ENCODE measurements at places on chromosomes 5 and 9. TPM values are rescaled to one million over a fixed set of nuclear protein-coding genes. Genes with fewer than 3 reads are reported as not detected.
A peak's percentile ranks its signal among the peaks of the same experiment; 100 is the strongest.

DNA sequence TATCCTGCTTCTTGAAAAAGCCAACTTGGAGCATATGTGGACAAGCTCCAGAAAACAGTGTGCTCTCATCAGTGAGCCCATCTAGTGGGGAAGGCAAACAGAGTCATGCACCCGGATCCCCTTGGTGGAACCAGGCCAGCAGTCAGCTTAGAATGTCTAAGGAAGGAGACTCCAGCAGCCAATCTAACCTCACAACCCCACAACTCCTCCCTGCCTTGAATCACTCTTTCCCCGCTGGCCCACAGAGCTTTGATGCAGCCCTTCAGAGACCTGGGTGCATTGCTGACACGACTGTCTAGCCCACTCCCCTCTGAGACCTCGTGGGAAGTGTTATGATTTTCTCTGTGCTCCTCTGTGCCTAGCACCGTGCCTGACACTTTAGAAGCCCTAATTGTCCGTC lies 623.7 kb downstream of the BNC2 start:
- no peak for ATAC-seq

FUT7 gene
- total RNA-seq: 0.12 TPM

- no peak for ATAC-seq
These were observed 437.1 kb upstream of the TLE4 start for GRCh38 chr9:79134654-79135053.

GRCh38 chr9:136962701-136963248 lies 10.7 kb downstream of the LCN12 start:
- no peak for ATAC-seq

DNA sequence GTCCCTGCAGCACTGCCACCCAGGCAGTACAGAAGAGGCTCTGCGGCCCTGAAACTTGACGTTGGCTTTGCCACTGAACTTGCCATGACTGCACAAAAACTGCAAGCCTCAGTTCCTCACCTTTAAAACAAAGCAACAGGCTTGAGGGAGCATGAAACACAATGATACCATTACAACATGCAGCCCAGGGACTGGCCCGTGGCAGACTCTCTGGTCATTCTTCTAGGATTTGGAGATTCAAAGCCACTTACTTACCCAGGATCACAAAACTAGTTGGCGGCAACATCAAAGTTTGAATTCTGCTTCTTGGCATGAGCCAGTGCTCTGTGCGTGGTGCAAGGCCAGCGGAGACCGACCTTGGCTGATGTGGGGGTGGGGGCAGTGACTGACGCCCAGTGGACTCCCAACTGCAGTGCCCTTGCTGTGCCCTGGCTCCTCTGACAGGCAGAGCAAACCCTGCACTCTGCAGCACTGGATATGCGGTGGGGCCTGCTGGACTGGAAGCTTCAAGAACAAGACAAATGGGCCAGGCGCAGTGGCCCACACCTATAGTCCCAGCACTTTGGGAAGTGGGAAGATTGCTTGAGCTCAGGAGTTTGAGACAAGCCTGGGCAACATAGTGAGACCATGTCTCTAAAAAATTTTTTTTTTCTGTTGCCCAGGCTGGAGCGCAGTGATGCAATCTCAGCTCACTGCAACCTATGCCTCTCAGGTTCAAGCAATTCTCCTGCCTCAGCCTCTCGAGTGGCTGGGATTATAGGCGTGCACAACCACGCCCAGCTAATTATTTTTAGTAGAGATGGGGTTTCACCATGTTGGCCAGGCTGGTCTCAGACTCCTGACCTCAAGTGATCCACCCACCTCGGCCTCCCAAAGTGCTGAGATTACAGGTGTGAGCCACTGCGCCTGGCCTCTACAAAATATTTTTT lies 18.9 kb downstream of the SQSTM1 start:
- peak; percentile 55 for ATAC-seq

- peak; percentile 68 for ATAC-seq
These were observed 17.4 kb downstream of the CDC42SE2 start for GRCh38 chr5:131281133-131281867.

KCNV2 gene
- not detected for total RNA-seq

DNA sequence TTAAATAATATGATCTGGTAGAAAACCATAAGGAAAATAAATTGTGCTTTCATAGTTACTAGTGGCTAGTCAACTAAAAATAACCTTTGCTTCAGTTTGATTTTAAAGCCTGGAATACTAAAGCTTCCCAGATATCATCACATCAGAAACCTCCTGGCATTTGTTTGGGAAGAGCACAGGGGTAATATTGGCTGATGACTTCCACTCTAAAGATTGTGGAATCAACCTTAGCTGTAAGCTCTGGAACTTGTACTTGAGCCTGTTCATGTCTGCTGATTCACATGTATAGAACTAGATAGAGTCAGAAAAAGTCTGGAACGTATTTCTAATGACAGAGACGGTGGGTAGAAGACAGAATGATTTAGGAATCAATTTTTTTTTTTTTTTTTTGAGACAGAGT lies 345.0 kb downstream of the CWC27 start:
- no peak for ATAC-seq

GABRA1 gene
- not detected for total RNA-seq

DNA sequence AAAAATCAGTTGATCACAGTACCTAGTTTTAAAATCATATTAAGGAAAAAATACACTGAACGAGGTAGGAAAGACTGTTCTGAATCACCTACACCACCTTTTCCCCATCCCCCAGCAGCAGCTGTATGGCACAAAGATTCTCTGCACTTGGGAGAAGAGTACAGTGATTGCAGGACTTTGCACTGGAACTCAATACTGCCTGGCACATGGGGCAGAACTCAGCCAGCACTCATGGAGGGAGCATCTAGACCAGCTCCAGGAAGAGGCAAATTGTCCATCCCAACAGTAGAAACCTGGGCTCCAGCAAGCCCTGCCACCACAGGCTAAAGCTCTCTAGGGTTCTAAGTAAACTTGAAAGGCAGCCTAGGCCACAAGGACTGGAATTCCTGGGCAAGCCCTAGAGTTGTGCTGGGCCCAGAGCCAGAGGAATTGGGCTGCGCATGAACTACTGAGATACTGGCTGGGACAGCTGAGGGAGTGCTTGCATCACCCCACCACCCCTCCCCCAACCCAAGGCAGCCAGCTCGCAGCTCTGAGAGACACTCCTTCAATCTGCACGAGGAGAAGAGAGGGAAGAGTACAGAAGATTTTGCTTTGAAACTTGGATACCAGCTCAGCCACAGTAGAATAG lies 654.4 kb upstream of the CDH6 start:
- ATAC-seq: no peak

GRCh38 chr5:113450929-113451328 lies 16.1 kb upstream of the TSSK1B start:
- peak; percentile 8 for ATAC-seq

- ATAC-seq: no peak
These were observed 446.8 kb downstream of the CCDC171 start for GRCh38 chr9:15999422-16000339.

DNA sequence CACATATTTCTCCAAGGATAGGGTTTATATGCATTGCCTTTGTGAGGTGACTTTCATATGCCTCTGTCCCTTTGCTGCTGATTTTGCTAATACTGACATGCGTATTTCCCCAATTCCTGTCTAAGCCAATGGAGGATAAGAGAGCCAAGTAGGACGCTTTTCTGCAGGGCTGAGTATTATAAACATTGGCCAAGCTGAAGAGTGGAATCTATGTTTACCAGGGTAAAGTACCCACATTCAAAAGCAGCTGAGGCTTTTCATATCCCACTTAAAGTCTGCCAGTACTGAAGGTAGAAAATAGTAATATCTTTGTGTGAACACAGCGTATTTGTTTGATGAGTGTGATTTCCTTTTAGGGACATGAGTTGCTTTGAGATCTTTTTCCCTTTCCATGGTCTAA lies 128.8 kb upstream of the GPR151 start:
- ATAC-seq: no peak

- no peak for ATAC-seq
These were observed 412.2 kb upstream of the SLC24A2 start for GRCh38 chr9:20200991-20201431.

- no peak for ATAC-seq
These were observed 43.9 kb downstream of the SHB start for GRCh38 chr9:38025166-38025565.

DNA sequence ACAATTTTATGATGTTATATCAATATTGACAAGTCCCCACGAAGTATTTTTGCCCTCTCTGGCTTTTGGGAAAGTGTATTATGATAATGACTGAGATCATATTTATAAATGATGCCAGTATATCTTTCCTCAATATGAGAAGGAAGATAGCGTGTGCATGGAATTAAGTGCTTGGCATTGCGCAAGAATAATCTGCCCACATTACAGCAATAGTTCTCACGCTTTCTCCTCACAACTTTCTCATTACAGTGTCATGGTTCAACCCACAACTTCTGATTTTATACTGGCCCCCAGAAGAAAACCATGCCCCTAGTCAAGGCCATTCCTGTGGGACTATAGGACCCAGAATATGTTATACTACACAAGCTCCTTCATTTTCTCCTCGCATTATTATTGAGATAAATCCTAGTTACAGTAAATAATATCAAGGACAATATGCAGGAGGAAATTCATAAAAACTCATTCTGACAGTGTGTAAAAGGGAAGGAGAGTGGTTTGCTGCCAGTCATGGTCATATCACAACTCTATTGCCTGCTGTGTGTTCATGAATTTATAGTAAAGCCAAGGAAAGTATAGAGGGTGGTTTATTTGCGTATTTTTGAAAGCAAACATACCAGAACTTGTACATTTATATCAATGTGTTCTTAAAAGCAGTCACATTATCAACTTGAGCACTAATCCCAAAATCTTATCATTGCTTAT lies 114.1 kb downstream of the PIK3R1 start:
- ATAC-seq: no peak

GRCh38 chr5:147441191-147441695 lies 68.6 kb downstream of the DPYSL3 start:
- no peak for ATAC-seq

DNA sequence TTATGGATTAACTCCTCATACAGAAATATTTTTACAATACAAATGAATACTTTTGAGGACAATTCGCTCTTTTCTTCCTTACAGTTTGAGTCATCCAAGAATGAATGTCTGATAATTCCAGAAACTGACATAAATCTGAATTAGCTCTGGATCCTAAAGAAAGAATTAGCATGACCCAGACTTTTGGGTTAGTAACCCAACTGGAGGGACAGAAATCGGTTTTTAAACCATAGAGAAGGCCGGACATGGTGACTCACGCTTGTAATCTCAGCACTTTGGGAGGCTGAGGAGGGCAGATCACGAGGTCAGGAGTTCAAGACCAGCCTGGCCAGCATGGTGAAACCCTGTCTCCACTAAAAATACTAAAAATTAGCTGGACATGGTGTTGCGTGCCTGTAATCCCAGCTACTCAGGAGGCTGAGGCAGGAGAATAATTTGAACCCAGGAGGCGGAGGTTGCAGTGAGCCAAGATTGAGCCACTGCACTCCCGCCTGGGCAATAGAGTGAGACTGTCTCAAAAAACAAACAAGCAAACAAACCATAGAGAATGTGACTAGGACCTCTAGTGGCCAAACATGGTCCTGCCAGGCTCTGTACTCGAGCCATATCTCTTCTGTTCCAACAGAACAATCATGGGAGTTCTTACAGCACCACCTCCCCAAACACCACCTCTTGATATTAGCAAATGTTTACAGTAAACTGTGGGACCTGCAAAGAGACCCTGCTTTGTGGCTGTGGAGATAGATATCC lies 44.8 kb downstream of the LURAP1L start:
- ATAC-seq: peak; percentile 40

CD274 gene
- 1.5 TPM for total RNA-seq

HNRNPK gene
- total RNA-seq: 349 TPM

NKD2 gene
- 1.1 TPM for total RNA-seq

DNA sequence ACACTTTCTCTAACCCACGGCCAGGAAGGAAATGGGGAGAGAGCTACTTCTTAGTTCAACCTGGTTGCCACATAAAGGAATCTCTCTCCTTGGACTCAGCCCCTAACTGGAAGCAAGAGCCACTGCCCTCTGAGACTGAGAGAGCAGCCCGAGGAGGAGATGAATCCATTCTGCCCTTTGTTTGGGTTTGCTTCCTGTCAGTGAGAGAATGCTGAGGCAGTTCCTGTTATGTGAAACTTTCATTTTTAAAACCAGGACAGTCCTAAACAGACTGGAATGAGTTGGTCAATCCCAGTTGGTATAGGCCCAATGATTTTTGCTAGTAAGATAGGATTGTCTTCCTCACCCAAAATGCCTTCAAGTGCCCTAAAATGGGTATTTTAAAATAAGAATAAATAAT lies 205.1 kb downstream of the NTRK2 start:
- ATAC-seq: no peak

DNA sequence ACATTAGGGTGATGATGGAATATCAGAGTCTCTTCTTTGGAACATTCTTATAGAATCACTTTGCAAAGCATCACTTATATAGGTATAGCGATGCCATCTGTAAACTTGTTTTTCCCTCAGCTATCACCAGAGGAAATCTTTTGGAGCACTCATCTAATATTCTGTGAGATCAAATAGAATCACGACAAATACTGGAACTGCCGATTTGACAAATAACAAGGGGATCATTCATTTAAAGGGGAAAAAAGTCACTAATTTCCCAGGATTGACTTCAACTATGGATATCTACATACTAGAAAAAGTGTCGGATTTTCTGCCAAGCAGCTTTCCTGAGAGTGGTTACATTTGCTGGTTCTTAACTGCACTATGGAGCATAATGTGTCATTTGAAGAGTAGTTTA lies 178.6 kb downstream of the NR2F1-AS1 start:
- ATAC-seq: no peak

TMEFF1 gene
- total RNA-seq: not detected

OBP2A gene
- not detected for total RNA-seq

- no peak for ATAC-seq
These were observed 21.7 kb downstream of the SLF1 start for GRCh38 chr5:94640176-94640575.

CBY3 gene
- not detected for total RNA-seq

DNA sequence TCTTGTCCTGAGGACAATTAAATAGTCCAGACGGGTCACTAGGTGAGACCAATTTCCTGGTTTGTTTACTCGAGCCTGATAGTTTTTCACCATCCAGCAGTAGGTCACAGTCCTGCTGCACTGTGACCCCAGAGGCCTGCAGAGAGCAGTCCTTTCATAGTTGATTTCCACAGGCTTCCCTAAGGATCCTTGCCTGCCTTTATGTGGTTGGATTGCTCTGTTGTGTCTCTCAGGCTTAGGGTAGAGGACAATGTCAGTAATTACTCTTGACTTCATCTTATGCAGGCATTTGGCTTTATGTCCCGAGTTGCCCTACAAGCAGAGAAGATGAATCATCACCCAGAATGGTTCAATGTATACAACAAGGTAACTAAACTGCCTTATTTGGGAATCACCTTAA lies 9.0 kb upstream of the CATSPER3 start:
- ATAC-seq: peak; percentile 71

DNA sequence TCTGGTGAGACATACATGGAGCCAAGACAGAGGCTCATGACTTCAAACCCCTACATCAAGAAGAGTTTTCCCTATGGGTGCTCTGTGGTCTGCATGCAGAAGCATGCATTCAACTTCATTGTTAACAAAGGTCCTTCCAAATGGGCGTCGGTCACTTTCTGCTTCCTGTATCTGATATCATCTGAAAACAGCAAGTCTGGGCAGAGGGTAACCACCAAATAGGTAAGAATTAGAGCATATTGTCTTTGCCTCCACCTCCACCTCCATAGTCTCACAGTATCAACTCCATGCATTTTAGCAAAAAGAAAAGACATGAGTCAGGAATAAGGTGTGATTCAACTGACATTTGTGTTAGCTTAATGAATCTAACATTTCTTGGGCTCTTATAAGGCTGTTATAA lies 462.9 kb downstream of the DMRT2 start:
- ATAC-seq: peak; percentile 34

GRCh38 chr9:121599872-121600585 lies 51.4 kb upstream of the DAB2IP start:
- ATAC-seq: no peak

MYMK gene
- not detected for total RNA-seq

GRCh38 chr5:68232277-68232676 lies 16.7 kb downstream of the PIK3R1 start:
- ATAC-seq: no peak

All from esophagus mucosa (tissue), 1 donor.